ENCODE measurements at places on chromosomes 12 and 14.

- DNase-seq: no peak
These were observed 23.1 kb downstream of the ABCB9 start for GRCh38 chr12:122943196-122943595.

GRCh38 chr14:34978444-34978843, 4.3 kb upstream of the SRP54 start:
- no peak for DNase-seq

GRCh38 chr12:114812384-114812783, 128.4 kb upstream of the TBX3 start:
- no peak for DNase-seq

- DNase-seq: no peak
These were observed 977.9 kb downstream of the TMTC2 start for GRCh38 chr12:83664650-83665049.

DNA sequence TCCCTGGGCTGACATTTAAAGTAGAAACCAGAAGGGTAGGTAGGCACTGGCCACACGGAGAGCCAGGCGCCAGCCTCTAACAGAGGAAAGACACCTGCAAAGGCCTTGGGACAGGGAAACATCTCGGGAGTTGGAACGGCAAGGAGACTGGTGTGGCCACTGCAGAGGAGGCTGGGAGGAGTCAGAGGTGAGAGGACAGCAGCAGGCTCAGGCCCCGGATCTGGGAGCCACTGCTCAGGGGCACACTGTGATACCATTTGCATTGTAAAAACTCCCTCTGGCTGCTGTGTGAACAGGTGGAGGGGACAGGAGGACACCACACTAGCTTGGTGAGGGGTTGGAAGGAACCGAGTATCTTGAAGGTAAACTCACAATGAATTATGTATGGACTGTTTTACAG, 2.7 kb downstream of the ANHX start:
- DNase-seq: no peak

GRCh38 chr14:55697414-55697861, 117.4 kb downstream of the KTN1 start:
- no peak for DNase-seq

GRCh38 chr14:99346470-99347080, 74.6 kb upstream of the BCL11B start:
- DNase-seq: no peak

DNA sequence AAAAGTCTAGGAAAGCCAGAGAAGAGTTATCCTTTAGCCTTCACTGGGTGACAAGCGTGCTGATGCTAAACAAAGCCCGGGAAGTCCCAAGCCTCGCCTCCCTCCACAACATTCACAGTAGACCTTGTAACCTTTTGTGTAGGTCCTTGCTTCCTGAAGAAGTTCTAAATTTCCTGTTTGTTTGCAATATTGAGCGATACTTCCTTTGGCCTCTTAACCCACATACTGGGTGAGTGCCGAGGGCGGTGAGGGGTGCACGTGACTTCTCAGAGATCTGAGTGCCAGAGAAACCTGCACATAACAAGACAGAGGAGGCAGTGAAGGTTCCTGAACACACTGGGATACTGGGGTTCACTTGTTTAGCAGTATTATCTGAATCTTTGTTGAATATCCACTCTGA, 134.3 kb downstream of the PLXNC1 start:
- DNase-seq: peak; percentile 50

GRCh38 chr12:3034067-3034750, 43.0 kb upstream of the TSPAN9 start:
- peak; percentile 25 for DNase-seq

GRCh38 chr12:30286345-30286926, 409.2 kb downstream of the IPO8 start:
- DNase-seq: no peak

GRCh38 chr12:69732088-69732487, 6.6 kb upstream of the RAB3IP start:
- DNase-seq: no peak

- no peak for DNase-seq
These were observed 334.1 kb upstream of the RGS6 start for GRCh38 chr14:71597955-71598660.

GRCh38 chr14:63993992-63994391, 141.2 kb downstream of the SYNE2 start:
- DNase-seq: peak; percentile 25

GRCh38 chr14:94008234-94008633, 11.1 kb downstream of the CCDC197 start:
- DNase-seq: no peak

DNA sequence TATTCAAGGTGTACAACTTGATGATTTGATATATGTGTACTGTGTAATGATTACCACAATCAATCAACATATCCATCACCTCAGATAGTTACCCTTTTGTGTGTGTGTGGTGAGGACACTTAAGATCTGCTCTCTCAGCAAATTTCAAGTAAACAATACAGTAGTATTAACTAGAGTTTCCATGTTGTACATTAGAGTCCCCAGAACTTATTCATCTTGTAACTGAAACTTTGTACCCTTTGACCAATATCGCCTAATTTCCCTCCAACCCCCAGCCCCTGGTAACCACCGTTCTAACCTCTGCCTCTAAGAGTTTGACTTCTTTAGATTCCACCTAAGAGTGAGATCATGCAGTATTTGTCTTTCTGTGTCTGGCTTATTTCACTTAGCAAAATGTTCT, 12.1 kb downstream of the ADCK1 start:
- DNase-seq: no peak

GRCh38 chr12:53049571-53050318, at the start of gene TNS2:
Gene TNS2, plus strand, starts transcription at chr12:53050065. Its CDS starts 121 bp downstream, at chr12:53050186.
- no peak for DNase-seq

DNA sequence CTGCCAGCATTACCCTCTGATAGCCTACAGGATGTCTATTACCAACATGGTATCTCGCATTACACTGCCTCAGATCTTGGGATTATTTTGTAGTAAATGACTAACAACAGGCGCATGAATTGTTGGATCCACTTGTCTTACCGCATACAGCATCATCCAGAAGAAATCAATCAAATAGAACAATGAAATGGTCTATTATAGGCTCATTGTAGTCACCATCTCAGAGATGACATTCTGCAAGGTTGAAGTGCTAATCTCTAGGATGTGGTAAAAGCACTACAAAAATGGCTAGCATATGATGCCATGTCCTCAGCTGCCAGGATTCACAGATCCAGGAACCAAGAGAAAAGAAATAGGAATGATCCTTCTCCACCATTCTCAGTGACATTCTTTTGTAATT, 52.0 kb downstream of the WASHC3 start:
- DNase-seq: no peak

DNA sequence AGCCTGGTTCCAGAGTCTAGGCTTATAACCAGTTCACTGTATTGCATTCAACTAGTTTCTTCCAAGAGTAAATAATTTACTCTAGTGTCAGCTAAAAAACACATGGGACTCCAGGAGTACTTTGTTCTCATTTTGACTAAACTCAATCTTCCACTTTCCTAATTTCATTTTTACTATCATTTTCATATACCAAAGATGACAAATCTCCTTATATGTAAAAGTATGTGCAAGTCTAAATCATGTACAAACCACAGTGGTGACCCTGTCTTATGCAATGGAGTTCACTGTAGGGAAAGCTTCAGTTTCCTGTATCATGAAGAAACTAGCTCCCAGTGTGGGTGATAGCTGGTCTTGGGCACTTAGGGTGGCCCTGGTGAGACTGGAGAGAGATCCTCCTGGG, 151.6 kb downstream of the HELB start:
- no peak for DNase-seq

GRCh38 chr14:38500125-38500524, 244.2 kb upstream of the CLEC14A start:
- DNase-seq: no peak

GRCh38 chr14:65243766-65244442, 141.6 kb upstream of the MAX start:
- DNase-seq: peak; percentile 25

- DNase-seq: no peak
These were observed 13.6 kb upstream of the FOXJ2 start for GRCh38 chr12:8018666-8019581.

DNA sequence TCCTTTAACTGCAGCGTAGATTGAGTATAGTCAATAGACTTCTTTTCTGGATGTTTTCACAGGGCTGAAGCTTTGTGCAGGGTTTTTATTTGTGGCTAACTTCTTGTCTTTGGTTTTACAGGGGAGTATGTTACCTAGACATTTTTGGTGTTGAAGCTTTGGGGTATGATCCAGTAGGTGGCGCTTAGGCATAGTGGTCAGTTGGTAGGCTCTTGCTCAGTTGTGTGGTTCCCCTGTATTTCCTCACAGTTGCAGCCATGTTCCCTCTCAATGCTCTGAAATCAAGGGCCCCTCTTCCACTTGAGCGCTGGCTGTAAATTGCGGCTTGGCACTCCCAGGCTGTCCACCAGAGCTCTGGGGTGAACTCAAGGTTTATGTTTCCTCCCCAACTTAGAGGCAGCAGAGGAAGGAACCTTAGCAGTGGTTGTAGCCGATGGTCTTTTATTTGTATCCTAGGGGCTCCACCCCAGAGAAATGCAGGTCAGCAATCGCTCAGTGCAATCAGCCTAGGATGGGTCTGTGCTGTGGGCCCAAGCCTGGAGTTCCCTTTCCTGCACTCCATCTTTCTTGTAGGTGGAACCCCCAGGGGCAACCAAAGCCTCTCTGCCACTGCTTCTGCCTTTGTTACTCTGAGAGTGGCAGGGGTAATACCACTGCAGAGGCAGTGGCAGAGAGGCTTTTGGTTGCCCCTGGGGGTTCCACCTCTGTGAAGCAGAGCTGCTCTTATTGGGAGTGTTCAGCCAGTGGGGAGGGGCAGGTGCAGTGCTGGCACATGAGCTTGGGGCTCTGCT, 55.1 kb downstream of the CMAS start:
- no peak for DNase-seq

DNA sequence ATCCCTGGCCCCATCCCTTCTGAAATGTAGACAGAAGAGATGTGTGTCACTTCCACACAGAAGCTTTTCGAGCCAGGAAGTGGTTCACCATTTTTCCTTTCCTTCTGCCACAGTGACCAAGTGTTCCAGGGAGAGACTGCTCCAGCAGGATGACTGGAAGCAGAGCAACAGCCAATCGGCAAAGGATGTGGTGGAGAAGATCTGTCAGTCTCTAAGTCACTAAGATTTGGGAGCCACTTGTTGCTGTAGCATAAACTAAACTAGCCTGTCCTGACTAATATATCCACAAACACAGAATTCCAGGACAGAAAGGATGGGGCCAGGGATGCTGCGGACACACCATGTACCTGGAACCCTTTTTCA, 42.9 kb downstream of the DUSP6 start:
- no peak for DNase-seq

DNA sequence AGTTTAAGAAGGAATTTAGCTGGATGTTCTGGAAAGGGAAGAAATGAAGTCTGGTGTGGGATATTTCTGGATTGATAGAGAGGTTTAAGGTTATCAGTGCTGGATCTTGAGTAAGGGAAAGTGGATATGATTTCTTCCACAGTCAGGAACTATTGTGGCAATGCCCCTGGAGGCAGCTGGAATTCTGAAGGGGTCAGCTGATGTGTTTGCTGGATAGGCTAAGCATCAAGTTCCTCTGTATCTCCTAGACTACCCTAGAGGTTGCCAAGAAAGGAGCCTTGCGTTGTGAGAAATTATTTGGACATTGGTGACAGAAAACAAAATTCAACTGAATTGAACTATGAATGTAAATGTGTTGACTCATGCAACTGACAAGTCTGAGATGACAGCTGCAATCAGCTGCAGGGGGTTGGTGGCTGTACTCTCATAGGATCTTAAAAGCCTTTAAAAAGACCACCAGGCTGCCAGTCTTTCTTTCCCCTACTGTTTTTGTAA, 244.4 kb downstream of the ATXN7L3B start:
- DNase-seq: no peak

- no peak for DNase-seq
These were observed 1.1 kb upstream of the GNB3 start for GRCh38 chr12:6839482-6840201.

DNA sequence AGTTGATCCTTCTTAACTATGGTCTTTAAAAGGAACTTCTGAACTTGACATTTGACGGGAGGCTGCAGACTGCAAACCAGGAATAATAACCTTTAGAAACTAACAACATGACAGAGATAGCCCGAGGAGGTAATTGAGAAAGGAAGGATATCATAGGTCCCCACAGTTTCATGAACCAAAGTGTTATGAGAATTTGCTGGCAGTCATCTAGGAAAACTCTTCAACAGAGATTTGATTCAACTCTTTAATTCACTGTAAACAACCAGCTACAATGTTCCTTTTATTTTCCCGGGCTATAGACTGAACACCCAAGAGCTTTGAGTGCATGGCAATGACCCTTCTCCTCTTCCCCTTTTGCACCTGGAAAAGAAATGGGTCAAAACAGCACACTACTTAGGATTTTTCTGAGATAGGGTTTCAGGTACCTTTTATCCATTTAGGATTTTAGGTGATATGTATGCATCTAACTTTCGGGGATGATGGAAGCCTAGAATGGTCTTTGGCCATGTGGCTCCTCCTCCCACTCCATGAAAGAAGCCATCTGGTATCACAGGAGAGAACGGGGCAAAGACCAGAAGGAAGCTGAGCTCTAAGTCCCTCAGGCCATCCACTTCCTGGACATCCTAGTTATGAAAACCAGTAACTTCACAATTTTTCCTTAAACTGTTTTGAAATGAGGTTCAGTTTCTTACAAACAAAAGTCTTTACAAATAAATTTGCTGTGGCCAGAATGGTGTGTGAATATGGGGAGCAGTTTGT, 23.0 kb downstream of the GLT8D2 start:
- DNase-seq: no peak

DNA sequence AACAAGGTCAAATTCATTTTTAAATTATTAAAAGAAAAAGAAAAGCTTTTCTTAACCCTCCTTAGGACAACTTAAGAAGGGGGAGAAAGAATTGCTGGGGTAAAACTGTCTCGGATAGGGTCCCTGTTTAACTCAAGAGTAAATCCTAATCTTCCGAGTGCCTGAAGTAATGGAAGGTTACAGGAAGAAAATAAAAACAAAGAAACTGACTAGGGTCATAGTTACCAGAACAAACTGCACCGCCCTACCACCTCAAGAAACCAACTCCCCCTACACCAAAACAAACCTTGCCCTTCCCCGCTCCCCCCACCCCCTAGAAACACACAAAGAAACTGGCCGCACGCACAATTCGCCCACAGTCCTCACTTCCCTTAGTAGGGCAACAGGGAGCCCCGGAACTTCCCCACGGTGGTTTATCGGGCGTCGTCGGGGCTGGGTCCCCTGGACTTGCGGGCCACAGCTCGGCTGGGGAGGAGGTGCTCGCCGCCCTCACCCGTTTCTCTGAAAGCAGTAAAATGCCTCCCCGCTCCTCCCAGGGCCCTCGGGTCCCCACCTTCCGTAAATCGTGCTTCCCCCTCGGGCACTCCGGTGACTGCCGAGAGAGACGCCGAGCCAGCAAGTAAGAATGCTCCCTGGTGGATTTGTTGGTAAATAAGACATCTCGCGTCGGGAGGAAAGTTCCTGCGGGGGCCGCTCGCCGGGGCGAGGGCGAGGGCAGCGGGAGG, 2.4 kb downstream of the SINHCAF start:
- no peak for DNase-seq
